ENCODE measurements at places on chromosomes 3 and 15.

DNA sequence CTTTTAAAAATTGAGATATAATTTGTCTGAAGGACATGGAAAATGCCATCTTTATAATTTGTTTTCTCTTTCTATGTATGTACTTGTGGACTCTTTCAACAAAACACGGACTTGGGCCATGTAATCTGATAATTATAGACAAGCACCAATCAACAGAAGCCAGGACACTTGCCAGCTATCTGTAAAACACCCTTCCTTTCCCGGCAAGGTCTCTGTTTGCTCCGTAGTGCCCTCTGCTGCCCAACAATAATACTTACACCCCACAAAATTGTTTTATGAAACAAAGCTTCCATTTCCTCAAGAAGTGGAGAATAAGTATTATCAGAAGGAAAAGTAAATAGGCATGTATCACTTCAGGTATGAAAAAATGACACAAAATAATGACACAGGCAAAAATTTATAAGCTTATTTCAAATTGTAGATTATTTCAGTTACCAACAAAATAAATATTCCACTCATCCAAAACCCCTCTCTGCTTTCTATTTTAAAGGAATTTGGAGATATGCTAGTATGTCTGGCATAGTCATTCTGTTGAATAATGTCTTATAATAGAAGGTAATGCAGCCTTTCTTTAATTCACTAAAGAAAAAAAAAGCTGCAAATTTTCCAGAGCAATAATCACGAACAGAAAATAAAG is 32.8 kb downstream of the MYH15 start:
- peaks cover under 1% of the 10 kb centered on the region for H3K27me3 ChIP-seq
- no peaks in the 10 kb centered on the region for H3K36me3 ChIP-seq
- peak; percentile 59 for DNase-seq
- no peak overlapping the region for H3K27ac ChIP-seq
- H3K4me1 ChIP-seq: peaks cover 3% of the 10 kb centered on the region
- no peak overlapping the region for H3K4me3 ChIP-seq

GRCh38 chr15:38266247-38266986 is 13.8 kb downstream of the SPRED1 start:
- no peak overlapping the region for H3K27ac ChIP-seq
- H3K4me3 ChIP-seq: no peak overlapping the region
- no peaks in the 10 kb centered on the region for H3K36me3 ChIP-seq
- no peaks in the 10 kb centered on the region for H3K27me3 ChIP-seq
- no peaks in the 10 kb centered on the region for H3K4me1 ChIP-seq

GRCh38 chr3:138118612-138119422 is 3.4 kb upstream of the DZIP1L start:
- H3K4me3 ChIP-seq: no peak overlapping the region
- peak; percentile 71 for DNase-seq
- H3K27me3 ChIP-seq: peaks cover 38% of the 10 kb centered on the region
- H3K4me1 ChIP-seq: peaks cover 12% of the 10 kb centered on the region
- no peaks in the 10 kb centered on the region for H3K36me3 ChIP-seq

DNA sequence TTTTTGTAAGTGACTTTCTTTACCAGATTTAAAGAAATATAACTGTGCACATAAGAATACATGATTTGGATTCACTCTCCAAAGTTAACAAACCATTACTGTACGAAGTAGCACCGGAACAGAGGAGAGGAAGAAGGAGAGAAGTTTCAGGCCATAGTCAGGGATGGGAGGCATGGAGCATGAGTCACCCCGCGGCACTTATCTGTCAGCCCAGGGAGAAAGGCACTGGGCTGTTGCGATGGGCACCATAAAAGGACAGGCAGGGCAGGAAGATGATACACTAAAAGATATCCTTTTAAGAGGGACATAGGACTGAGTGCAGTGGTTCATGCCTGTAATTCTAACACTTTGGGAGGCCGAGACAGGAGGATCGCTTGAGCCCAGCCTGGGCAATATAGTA is 37.0 kb downstream of the TTC23 start:
- no peaks in the 10 kb centered on the region for H3K27me3 ChIP-seq
- no peak for DNase-seq
- no peaks in the 10 kb centered on the region for H3K4me1 ChIP-seq
- no peak overlapping the region for H3K4me3 ChIP-seq
- H3K27ac ChIP-seq: no peak overlapping the region
- no peaks in the 10 kb centered on the region for H3K36me3 ChIP-seq

DNA sequence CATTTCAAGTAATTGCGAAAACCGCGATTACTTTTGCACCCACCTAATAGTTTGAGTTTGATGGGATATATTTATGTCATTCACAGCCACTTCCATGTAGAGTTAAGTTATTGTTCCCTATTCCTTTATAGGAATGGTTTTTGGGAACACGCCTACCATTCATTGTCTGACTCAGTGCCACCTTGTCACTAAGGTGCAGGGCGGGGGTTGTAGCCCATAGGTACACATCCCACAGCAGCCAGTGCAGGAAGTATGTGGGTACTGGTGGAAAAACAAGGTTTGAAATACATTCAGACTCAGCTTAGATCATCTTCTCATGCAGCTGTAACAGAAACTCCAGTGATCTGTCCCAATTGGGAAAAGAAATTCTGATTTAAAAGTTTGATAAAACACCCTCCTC is 48.2 kb upstream of the CFAP161 start:
- H3K27ac ChIP-seq: no peak overlapping the region
- peaks cover 7% of the 10 kb centered on the region for H3K27me3 ChIP-seq
- no peak overlapping the region for H3K4me3 ChIP-seq

- H3K4me1 ChIP-seq: peaks cover 7% of the 10 kb centered on the region
- DNase-seq: no peak
- H3K27ac ChIP-seq: no peak overlapping the region
- H3K27me3 ChIP-seq: no peaks in the 10 kb centered on the region
- no peaks in the 10 kb centered on the region for H3K36me3 ChIP-seq
Measured at GRCh38 chr3:72560846-72561675, 287.2 kb downstream of the SHQ1 start.

GRCh38 chr3:157335233-157336076 is 101.2 kb upstream of the PTX3 start:
- no peaks in the 10 kb centered on the region for H3K4me1 ChIP-seq
- no peak overlapping the region for H3K27ac ChIP-seq
- H3K36me3 ChIP-seq: no peaks in the 10 kb centered on the region
- no peak overlapping the region for H3K4me3 ChIP-seq

GRCh38 chr15:67248011-67248505 is 6.4 kb downstream of the AAGAB start:
- no peak overlapping the region for H3K27ac ChIP-seq
- DNase-seq: no peak
